ENCODE measurements at places on chromosomes 6 and 20. TPM values are rescaled to one million over a fixed set of nuclear protein-coding genes. Genes with fewer than 3 reads are reported as not detected.

DNA sequence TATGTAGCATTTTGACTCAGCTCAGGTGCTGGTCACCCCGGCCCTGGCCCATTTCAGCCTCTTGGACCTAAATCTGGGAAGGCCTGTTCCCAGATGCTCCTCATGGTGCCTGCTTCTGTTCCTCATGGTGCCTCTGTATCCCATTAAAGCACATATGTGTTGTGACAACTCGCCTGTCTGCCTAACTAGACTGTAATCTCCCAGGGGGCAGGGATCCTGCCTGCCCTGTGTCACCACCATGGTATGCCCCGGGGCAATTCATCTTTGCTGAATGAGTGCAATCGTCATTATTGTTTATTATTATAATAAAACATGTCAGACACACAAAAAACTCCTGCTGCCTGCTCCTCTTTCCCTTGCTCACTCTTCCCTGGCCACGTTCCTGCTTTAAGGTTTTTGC, 62.0 kb downstream of the ZFP64 start:
- no peak overlapping the region for H3K27ac ChIP-seq
- H3K36me3 ChIP-seq = peaks cover 6% of the 10 kb centered on the region
- no peaks in the 10 kb centered on the region for H3K4me1 ChIP-seq
- DNase-seq = peak; percentile 75
- no peaks in the 10 kb centered on the region for H3K27me3 ChIP-seq

GRCh38 chr20:688809-689212, 13.2 kb upstream of the SCRT2 start:
- no peaks in the 10 kb centered on the region for H3K36me3 ChIP-seq
- H3K27me3 ChIP-seq = peaks cover 38% of the 10 kb centered on the region
- no peak overlapping the region for H3K4me3 ChIP-seq
- no peak for DNase-seq

DNA sequence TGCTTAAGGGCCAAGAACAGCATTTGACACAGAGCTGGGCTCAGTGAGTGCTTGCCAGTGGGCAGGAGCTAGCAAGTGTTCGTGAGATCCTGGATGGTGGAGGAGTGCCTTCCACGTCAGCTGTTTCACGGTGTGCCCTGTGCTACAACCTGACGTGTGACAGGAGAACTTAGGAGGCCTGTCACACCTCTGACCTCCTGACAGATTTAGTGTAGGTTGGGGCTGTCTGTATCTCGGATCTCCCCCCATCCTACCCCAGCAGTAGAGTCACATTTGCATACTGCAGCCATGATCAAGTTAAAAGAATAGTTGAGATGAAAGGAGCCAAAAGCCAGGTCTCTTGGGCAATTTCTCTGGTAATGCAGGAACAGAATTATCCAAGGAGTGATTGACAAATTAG, 200.8 kb upstream of the CHD6 start:
- H3K4me3 ChIP-seq = no peak overlapping the region
- no peaks in the 10 kb centered on the region for H3K36me3 ChIP-seq
- no peak overlapping the region for H3K27ac ChIP-seq
- H3K4me1 ChIP-seq = no peaks in the 10 kb centered on the region

DNA sequence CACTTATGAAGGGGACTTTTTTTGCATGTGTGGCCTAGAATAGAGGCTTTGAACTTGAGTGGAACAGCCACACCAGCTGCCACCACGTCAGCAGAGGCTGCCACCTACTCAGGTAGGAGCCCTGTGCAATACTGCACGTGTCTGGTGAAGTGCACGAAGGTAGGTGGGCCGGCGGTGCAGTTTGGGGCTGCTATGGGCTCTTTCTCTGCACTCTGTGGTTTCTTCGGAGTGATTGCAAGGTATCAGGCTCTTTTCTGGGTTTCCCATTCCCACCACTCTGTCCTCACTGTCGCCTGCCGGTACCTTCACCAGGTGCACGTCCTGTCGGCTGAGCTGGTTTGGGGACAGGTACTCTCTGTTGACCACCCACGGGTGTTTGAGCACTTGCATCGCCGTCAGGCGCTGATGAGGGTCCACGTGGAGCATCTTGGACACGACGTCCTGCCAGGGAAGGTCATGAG, 30.8 kb upstream of the MPC1 start:
- no peaks in the 10 kb centered on the region for H3K4me1 ChIP-seq
- H3K27ac ChIP-seq = no peak overlapping the region
- no peak for DNase-seq
- H3K36me3 ChIP-seq = peaks cover 53% of the 10 kb centered on the region

TSBP1 gene
- total RNA-seq = not detected

DNA sequence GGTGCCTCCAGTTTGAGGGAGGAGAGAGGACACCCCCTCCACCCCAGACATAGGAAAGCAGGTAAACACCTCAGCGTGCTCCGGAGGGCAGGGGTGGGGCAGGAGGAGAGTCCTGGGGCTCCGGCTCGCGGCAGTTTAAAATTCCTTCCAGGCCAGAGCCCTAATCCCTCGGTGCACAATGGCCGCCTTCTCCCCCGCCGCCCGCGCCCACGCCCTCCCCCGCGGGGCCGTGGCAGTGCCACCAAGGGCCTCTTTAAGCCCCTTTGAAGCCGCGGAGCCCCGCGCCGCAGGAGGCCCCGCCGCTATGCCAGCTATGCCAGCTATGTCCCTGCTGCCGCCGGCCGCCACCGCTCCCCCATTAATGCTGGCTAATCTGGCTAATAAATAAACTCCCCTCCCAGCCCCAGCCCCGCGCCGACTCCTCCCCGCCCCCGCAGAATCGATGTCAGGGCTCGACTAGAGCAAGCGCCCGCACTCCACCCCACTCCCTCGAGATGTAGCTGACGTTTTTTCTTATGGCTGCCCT, 125.1 kb downstream of the MRPL14 start:
- H3K27ac ChIP-seq = no peak overlapping the region
- H3K36me3 ChIP-seq = no peaks in the 10 kb centered on the region
- no peak for DNase-seq
- peaks cover 15% of the 10 kb centered on the region for H3K4me1 ChIP-seq
- peak overlapping the region; percentile 38 for H3K4me3 ChIP-seq
- H3K27me3 ChIP-seq = peaks cover 7% of the 10 kb centered on the region

DNA sequence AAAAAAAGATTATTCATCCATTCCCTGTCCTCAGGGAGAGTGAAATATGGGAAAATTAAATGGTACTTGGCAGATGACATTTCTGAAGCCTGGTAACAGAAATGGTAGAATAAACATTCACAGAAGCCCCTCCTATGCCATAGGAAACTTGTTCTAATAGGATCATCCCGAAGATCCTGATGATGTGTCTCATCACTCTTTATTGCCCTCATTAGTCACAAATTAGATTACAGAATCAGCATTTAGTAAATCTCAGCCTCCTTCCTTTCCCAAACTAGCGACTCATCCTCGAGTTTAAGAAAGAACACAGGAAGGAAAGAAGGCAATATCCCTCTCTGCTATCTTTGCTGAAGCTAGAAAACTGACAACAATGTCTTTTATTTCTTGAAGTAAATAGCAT, 154.4 kb downstream of the TMEM200A start:
- DNase-seq = no peak
- H3K4me3 ChIP-seq = no peak overlapping the region
- H3K4me1 ChIP-seq = no peaks in the 10 kb centered on the region
- no peaks in the 10 kb centered on the region for H3K36me3 ChIP-seq

SLC26A8 gene
- total RNA-seq = not detected

GRCh38 chr6:74579047-74579446, 626.8 kb downstream of the COL12A1 start:
- H3K27me3 ChIP-seq = no peaks in the 10 kb centered on the region
- DNase-seq = no peak
- peak overlapping the region; percentile 84 for H3K27ac ChIP-seq
- no peaks in the 10 kb centered on the region for H3K36me3 ChIP-seq
- no peak overlapping the region for H3K4me3 ChIP-seq

- H3K27ac ChIP-seq = no peak overlapping the region
- no peak for DNase-seq
- no peaks in the 10 kb centered on the region for H3K4me1 ChIP-seq
- peaks cover 76% of the 10 kb centered on the region for H3K27me3 ChIP-seq
These were observed 33.5 kb downstream of the RPP21 start for GRCh38 chr6:30378290-30378937.

CSTF1 gene
- 38.6 TPM for total RNA-seq

DNA sequence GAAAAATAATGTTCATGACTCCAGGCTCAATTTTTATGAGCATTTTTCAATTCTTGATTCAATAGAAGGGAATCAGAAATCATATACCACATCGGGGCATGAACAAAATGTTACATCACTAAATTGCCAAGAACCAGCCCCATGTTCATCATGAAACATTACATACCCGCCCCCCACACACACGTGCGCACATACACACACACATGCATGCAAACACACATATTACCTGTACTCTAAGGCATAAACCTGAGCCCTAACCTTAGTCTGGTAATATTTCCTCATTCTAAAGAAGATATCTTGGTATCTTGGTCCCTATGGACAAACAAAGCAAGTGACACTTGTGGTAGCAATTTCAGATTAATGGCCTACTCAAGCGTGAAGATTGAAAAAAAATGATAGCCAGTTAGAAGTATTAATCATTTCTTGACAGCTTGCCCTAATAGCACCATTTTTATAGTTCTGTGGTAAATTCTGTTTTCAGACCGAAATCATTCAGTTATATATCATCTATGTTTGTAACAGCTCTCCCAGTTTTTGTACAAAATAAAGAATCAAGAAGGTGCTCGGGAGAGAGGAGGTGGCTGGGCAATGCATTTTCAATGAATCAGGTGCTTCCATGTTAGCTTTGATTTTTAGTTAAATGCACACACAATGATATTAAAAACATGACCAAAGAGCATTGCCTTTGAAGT, 95.4 kb upstream of the DOK5 start:
- DNase-seq = no peak
- no peaks in the 10 kb centered on the region for H3K4me1 ChIP-seq
- no peaks in the 10 kb centered on the region for H3K36me3 ChIP-seq
- H3K27me3 ChIP-seq = peaks cover 34% of the 10 kb centered on the region

DNA sequence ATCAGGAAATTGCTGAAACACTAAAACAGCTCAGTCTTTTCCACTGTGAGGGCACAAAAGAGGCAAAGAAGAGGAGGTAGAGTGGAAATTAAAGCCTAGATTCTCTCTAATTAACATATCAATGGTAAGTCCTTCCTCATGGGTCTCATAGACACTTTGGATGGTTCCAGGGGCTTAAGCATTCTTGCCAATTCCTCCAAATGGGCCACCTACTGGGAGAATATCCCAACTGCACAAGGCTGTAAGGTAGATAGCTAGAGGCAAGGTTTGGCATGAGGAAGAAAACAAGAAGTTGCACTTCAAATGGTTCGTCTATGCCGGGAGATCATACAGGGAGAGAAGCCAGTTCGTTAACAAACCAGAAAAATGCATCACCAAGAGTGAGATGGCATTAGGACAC, 107.6 kb upstream of the KHDRBS2 start:
- no peaks in the 10 kb centered on the region for H3K36me3 ChIP-seq
- no peaks in the 10 kb centered on the region for H3K4me1 ChIP-seq
- no peak overlapping the region for H3K27ac ChIP-seq
- H3K27me3 ChIP-seq = no peaks in the 10 kb centered on the region

DNA sequence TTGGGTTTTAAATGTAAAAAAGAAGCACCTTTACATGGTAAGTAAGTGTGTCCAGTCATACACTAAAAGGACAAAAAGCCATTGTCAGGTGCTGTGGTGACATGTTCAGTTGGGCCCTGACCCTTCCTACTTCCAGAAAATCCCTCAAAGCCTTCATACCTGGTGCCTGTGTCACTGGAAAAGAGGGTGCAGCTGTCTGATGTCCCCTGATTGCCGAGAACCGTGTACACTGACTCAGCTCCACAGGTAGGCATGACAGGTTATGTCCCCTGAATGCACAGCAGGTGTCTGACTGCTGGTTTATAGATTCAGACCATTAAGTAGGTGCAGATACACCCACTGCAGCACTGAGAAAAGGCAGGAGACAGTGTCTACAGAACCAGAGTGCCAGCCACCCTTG, 99.1 kb downstream of the FOXC1 start:
- no peaks in the 10 kb centered on the region for H3K36me3 ChIP-seq
- H3K27ac ChIP-seq = no peak overlapping the region
- H3K27me3 ChIP-seq = no peaks in the 10 kb centered on the region
- peaks cover 1% of the 10 kb centered on the region for H3K4me1 ChIP-seq
- no peak for DNase-seq
